Activated T-helper 1 cell treated with anti-CD3 and anti-CD28 coated beads, Interleukin-12 subunit alpha, Interleukin-12 subunit beta, Interleukin-2, Interleukin-4 antibody, amounts not matched to agents 30 ng/mL and 10 ng/mL and 1 ng/mL, durations not matched to agents 14 hours and 24 hours and 36 hours (primary cell): ENCODE measurements at places on chromosomes 12 and 14.
A peak's percentile ranks its signal among the peaks of the same experiment; 100 is the strongest.

DNA sequence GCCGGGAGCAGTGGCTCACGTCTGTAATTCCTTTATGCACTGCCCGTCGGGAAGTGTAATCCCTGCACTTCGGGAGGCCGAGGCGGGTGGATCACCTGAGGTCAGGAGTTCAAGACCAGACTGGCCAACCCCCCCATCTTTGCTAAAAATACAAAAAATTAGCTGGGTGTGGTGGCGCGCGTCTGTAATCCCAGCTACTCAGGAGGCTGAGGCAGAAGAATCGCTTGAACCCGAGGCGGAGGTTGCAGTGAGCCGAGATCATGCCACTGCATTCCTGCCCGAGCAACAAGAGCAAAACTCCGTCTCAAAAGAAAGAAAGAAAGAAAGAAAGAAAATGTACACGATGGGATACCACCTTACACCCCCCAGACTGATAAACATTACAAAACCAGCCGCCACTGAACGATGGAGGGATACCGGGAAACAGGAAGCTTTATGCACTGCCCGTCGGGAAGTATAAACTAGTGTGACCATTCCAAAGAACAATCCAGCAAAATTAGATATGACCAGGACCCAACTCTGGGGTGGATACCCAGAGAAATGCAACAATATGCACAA, 1.1 kb downstream of the ABCD4 start:
- H3K27ac ChIP-seq = no peak overlapping the region
- no peak for DNase-seq
- H3K4me1 ChIP-seq = peaks cover 22% of the 10 kb centered on the region

DNA sequence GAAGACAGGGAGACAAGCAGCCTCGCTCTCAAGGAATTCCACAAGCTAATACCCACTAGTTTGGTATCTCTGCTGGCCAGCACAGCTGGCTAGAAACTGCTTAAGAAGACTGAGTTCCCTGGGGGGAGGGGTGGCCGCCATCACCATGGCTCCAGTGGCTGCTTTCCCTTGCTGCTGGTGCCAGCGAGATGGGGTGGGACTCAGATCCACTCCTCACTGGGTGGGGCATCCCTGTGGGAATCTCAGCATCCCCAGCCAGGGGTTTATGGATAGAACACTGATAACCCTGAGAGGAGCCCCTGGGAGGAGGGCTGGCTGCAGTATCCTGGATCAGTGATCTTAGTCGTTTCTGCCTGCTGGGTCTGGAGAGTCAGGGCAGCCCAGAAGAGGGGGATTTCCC, 170.6 kb upstream of the MDGA2 start:
- no peak overlapping the region for H3K4me3 ChIP-seq
- no peaks in the 10 kb centered on the region for H3K4me1 ChIP-seq
- no peak for DNase-seq
- no peak overlapping the region for H3K27ac ChIP-seq

DNA sequence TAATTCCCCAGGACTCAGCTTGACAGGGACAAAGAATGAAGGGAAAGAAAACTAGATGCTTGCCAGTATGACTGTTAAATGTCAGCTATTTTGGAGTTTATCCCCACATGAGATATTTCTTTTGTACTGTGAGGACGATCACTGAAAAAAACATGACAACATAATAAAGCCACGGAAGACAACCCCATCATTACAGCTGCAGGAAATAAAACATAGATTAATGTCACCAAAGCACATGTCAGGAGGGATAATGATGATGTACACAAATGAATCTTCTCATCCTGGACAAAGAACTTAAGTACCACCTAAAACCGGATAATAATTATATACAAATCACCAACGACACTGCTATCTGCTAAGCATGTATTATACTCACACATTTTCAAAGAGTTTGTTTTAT, 84.6 kb upstream of the GRIP1 start:
- H3K4me1 ChIP-seq = peaks cover 10% of the 10 kb centered on the region
- no peak overlapping the region for H3K4me3 ChIP-seq
- no peak overlapping the region for H3K27ac ChIP-seq
- H3K27me3 ChIP-seq = peaks cover 24% of the 10 kb centered on the region
- DNase-seq = no peak

GRCh38 chr12:2783936-2784600, 10.7 kb upstream of the FKBP4 start:
- H3K36me3 ChIP-seq = no peaks in the 10 kb centered on the region
- H3K27me3 ChIP-seq = peaks cover 35% of the 10 kb centered on the region
- H3K27ac ChIP-seq = no peak overlapping the region
- peaks cover 13% of the 10 kb centered on the region for H3K4me1 ChIP-seq
- DNase-seq = peak; percentile 31

- H3K4me3 ChIP-seq = no peak overlapping the region
- no peaks in the 10 kb centered on the region for H3K4me1 ChIP-seq
- peaks cover 8% of the 10 kb centered on the region for H3K27me3 ChIP-seq
- H3K36me3 ChIP-seq = peaks cover 1% of the 10 kb centered on the region
- H3K27ac ChIP-seq = no peak overlapping the region
These were observed 208.1 kb downstream of the ZFP36L1 start for GRCh38 chr14:68584786-68585185.

DNA sequence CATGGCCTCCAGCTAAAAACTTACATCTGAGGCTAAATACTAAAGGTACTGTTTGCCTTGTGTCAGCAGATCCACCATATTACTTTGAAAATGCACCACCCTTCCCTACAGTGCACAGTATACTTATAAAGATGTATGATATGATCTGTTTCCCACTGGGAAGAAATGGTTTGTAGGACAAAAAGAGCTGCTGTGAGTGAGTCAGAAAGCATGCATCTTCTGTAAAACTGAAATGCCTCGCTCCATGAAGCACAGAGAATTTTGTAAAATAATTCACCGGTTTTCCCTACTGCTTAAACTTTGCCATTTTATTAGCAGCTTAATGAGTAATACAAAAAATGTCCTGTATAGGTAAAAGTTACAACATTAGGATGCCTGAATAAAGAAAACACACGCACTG, 68.8 kb downstream of the MDGA2 start:
- H3K36me3 ChIP-seq = no peaks in the 10 kb centered on the region
- no peak overlapping the region for H3K4me3 ChIP-seq
- DNase-seq = no peak
- no peaks in the 10 kb centered on the region for H3K4me1 ChIP-seq
- H3K27me3 ChIP-seq = no peaks in the 10 kb centered on the region

- DNase-seq = no peak
- no peaks in the 10 kb centered on the region for H3K27me3 ChIP-seq
- H3K36me3 ChIP-seq = no peaks in the 10 kb centered on the region
- H3K27ac ChIP-seq = no peak overlapping the region
- H3K4me1 ChIP-seq = no peaks in the 10 kb centered on the region
These were observed 379.0 kb downstream of the LRIG3 start for GRCh38 chr12:58541300-58541690.
